Brain (organoid and tissue), 16 donors: ENCODE measurements at places on chromosomes 7 and 10. TPM values are rescaled to one million over a fixed set of nuclear protein-coding genes. Genes with fewer than 3 reads are reported as not detected.

Gene ASB15
- polyA plus RNA-seq, result not detected

Gene PTN
- polyA plus RNA-seq, result 169 TPM

Gene ACTR3C
- 3.0 TPM for polyA plus RNA-seq

Gene C10orf105
- 3.3 TPM for polyA plus RNA-seq

Gene RFC2
- 83.2 TPM for polyA plus RNA-seq

Gene BLNK
- polyA plus RNA-seq, result 1.0 TPM

Gene C10orf62
- not detected for polyA plus RNA-seq

Gene VWA2
- 8.3 TPM for polyA plus RNA-seq

Gene RHOBTB1
- polyA plus RNA-seq, result 3.4 TPM

Gene FAM25C
- polyA plus RNA-seq, result not detected

Gene MCM10
- 7.7 TPM for polyA plus RNA-seq

Gene DNTT
- not detected for polyA plus RNA-seq

Gene CAMK2B
- polyA plus RNA-seq, result 88.4 TPM

DNA sequence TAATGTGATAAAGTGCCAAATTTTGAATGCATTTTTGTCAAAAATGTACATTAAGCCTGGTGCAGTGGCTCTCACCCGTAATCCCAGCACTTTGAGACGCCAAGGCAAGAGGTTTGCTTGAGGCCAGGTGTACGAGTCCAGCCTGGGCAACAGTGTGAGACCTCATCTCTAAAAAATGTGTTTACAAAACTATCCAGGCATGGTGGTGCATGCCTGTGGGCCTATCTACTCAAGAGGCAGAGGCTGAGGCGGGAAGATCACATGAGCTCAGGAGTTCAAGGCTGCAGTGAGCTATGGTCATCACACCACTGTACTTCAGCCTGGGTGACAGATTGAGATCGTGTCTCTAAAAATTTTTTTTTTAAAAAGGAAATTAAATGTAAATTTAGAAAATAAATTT is 18.5 kb upstream of the MGMT start:
- no peak for DNase-seq

DNA sequence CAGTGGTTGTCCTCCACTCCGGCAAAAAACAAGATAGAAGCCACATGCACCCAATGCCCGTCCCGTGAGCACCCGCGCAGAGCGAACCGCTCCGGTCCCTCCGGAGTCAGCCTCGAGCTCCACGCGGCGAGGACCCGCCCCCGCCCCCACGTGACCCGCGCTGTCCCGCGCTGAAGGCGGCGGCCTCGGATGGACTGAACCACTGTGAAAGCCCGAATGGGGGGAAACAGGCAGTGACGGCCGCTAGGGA is 766 bp upstream of the EIF3B start:
- DNase-seq, result peak; percentile 93

GRCh38 chr10:77159538-77160110 is 478.0 kb downstream of the KCNMA1 start:
- no peak for DNase-seq

DNA sequence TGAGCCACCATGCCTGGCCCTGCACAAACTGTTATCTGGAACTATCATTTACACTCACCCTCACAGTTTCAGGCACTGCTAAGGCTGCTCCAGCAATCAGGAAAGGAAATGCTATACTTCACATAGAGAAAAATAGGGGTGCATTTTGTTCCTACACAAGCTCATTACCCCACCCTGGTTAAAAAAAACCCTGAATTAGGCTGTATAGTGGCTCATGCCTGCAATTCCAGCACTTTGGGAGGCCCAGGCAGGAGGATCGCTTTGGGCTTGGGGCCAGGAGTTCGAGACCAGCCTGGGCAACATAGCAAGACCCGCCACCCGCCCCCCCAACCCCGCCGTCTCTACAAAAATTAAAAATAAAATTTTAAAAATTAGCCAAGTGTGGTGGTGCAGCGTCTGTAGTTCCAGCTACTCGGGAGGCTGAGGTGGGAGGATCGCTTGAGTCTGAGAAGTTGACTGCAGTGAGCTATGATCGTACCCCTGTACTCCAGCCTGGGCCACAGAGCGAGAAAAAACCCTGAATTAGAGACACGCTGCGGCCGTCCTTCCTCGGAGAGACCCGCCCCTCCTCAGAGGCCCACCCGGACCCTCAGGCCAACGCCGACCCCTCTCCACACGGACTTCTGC is 539 bp downstream of the PTCD1 start:
- no peak for DNase-seq

GRCh38 chr10:121157998-121158397 is 306.8 kb downstream of the WDR11 start:
- no peak for DNase-seq

DNA sequence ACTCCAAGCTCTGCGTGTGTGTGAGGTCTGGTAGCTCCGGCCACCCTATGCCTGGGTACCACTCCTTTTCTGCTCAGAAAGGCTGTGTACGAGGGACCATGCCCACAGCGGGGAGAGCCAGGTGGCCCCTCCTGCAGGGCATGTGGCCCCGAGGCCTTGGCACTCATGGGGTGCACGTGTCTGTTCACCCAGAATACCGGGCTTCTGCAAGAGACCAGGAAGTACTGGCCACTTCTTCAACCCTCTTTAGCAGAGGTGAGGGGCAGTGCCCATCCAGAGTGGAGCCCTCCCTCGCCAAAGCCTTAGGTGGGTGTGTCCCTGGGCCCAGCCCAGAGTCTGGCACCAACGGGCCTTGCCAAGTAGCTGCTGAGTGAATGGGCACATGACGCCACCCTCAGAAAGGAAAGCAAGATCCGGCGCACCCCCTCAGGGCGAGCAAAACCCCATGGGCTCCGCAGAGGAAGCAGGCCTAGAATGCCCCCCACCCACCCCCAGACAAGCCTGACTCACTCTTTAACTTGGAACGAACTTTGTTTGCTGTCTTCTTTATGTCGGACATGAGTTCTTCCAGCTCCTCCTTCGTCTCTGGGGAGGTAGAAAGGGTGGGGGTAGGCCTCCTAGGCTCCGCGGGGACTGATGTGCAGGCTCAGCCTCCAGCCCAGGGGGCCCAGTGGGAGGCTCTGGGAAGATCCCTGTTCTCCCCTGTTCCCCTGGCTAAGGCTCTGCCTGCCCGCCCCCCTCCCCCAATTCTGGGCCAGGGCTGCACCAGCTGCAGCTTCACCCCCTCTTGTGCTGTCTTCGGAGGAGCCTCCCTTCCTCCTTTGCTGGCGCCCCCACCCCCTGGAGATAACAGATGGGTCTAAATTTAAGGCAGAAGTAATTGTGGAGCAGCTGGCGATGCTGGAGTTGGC is 14.6 kb downstream of the STX1A start:
- peak; percentile 11 for DNase-seq

DNA sequence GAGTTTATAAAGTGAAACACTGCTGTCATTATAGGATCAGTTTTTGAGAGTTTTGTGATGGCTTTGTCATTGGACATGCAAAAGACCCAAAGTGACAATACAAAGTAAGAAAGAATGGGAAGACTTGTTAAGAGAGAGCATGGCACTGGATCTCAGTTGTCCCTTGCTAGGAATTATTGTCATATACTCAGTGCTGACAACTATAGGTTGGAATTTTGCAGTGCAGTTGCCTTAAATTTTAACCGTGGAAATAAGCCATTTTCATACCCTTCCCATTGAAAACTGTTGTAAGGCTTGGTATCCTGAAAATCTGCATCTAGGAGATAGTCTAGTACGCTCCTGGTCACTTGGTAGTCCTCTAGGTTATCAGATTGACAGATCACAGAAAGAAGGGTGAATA is 1156.7 kb downstream of the GATA3 start:
- DNase-seq, result no peak

DNA sequence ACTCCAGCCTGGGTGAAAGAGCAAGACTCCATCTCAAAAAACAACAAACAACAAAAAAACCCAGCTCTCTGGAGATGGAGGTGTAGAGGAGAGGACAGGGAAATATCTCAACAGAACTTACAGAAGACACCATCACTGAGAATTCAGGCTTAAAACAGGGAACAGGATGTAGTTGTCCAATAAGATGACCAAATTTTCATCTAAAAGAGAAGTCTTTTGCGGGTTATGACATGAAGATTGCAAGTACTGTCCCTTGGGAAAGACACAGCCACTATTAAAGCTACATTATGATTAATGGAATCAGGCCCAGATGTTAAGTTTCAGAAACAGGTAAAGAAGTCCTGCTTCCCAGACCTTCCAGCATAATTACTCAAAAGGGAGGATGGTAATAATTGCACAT is 235.2 kb upstream of the NRP1 start:
- no peak for DNase-seq

- no peak for DNase-seq
Measured at GRCh38 chr10:91287276-91287675, 66.8 kb downstream of the PCGF5 start.

- no peak for DNase-seq
Measured at GRCh38 chr7:87154166-87154565, 1.9 kb downstream of the DMTF1 start.

DNA sequence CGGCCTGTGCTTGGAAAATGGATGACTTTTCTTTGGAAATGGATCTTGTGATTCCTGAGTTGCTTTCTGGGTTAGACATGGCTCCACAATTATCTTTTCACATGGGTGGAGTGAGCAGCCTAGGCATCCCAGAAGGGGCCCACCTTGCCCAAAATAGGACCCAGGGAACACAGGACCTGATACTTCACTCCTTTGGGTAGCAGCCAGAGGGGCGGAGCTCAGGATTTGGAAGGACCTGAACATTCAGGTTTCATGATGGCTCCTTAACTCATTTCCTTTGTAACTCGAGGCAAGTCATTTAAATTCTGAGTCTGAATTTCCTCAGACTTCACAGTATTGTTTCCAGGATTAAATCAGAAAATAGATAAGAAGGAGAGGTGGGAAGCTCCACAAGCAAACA is 178.3 kb upstream of the ZMIZ1 start:
- DNase-seq, result no peak

DNA sequence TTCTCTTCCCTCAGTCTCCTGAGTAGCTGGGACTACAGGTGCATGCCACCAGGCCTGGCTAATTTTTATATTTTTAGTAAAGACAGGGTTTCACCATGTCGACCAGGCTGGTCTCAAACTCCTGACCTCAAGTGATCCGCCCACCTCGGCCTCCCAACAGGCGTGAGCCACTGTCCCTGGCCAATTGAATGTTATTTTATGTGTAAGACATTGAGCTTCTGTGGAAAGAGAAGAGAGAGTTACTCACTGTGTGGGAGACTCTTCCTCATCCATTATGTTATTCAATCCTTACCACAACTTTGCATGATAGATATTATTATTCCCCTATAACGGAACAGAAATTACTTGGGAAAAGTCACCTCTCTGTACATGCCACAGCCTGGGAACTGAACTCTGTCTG is 32.6 kb upstream of the MXI1 start:
- no peak for DNase-seq

DNA sequence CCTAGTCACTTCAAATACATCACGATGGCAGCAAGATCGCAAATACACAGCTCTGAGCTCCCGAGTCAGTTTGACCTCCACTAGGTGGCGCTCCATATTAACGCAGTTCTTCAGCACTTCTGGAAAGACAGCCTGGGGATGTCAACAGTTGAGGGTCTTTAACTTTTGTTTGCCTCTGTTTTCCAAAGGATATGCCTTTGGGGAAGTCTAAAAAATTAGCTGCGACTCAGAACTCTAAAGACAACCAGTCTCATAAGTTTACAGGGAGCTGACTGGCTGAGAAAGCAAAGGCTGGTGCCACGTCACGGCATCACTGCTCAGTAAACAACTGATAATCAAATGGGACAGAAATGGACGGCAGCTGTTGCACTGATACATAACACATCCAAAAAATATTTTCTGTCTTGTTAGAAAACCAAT is 458.8 kb downstream of the SORCS1 start:
- peak; percentile 96 for DNase-seq

DNA sequence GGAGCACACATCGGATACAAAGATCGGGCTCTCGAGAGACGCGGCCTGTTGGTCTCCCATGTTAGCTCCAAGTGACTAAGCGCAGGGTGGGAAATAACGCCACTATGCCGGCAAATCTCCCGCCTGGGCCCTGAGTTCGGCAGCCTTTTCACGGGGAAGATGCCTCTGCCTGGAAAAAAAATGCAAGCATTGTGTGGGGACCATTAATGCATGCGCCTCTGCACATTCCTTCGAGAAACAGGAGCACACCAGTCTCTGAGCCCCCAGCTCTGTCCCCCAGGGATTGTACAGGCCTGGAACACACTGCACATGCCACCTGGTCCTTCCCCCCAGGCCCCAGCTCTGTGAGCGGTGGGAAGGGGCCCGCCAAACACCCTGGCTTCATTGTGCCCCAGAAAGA is 44.1 kb downstream of the FBXW4 start:
- no peak for DNase-seq

GRCh38 chr7:107643407-107643806 is 17.2 kb upstream of the SLC26A4 start:
- DNase-seq, result no peak

GRCh38 chr10:132132421-132132841 is 54.3 kb upstream of the DPYSL4 start:
- DNase-seq, result peak; percentile 43

DNA sequence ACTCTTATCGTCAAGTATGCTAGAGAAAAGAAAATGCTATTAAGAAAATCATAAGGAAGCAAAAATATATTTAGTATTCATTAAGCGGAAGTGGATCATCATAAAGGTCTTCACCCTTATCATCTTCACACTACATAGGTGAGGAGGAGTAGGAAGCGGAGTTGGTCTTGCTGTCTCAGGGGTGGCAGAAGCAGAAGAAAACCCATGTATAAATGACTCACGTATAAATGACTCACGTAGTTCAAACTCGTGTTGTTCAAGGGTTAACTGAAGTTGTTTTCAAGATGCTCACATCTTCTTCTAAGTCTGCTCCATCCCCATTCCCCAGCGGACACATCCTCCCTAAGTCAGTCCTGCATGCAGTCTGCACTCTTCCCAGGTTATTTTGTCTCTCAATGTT is 72.4 kb downstream of the SFMBT2 start:
- no peak for DNase-seq

- DNase-seq, result no peak
Measured at GRCh38 chr7:140570120-140570519, 70.5 kb downstream of the DENND2A start.
